ENCODE measurements at places on chromosomes 13 and 19. TPM values are rescaled to one million over a fixed set of nuclear protein-coding genes. Genes with fewer than 3 reads are reported as not detected.

STAP2 gene
- total RNA-seq, result 119 TPM

LILRB1 gene
- total RNA-seq, result 1.3 TPM

P2RY11 gene
- total RNA-seq, result 9.9 TPM

PLPP2 gene
- total RNA-seq, result 42.1 TPM

RPS16 gene
- total RNA-seq, result 1,406 TPM

FGF9 gene
- total RNA-seq, result 2.3 TPM

ACTMAP gene
- 22.5 TPM for total RNA-seq

SPPL2B gene
- 448 TPM for total RNA-seq

LGALS7B gene
- not detected for total RNA-seq

C1QTNF9 gene
- not detected for total RNA-seq

QPCTL gene
- 6.5 TPM for total RNA-seq

ADM5 gene
- not detected for total RNA-seq

TBXA2R gene
- 0.80 TPM for total RNA-seq

KLF1 gene
- total RNA-seq, result not detected

KIR2DL3 gene
- not detected for total RNA-seq

C19orf38 gene
- not detected for total RNA-seq

ZNF724 gene
- total RNA-seq, result 2.3 TPM

NR2F6 gene
- 217 TPM for total RNA-seq

LCP1 gene
- total RNA-seq, result 16.8 TPM

FUT2 gene
- 60.0 TPM for total RNA-seq

MTMR6 gene
- 14.9 TPM for total RNA-seq

MBD3L5 gene
- not detected for total RNA-seq

CBARP gene
- 1.9 TPM for total RNA-seq

DPF1 gene
- not detected for total RNA-seq

KCNK6 gene
- 8.6 TPM for total RNA-seq

CATSPERD gene
- not detected for total RNA-seq

DHDH gene
- 55.5 TPM for total RNA-seq

TDRD3 gene
- total RNA-seq, result 19.4 TPM

U2AF1L4 gene
- 14.5 TPM for total RNA-seq

FGF21 gene
- not detected for total RNA-seq

ZNF17 gene
- 18.0 TPM for total RNA-seq

ZSCAN22 gene
- 4.6 TPM for total RNA-seq

KLK11 gene
- total RNA-seq, result 1.9 TPM

ZNF28 gene
- total RNA-seq, result 16.9 TPM

GMIP gene
- 66.8 TPM for total RNA-seq

LRRC63 gene
- not detected for total RNA-seq

STOML3 gene
- not detected for total RNA-seq

CEACAM21 gene
- 1.7 TPM for total RNA-seq

PAK4 gene
- 50.5 TPM for total RNA-seq

RTBDN gene
- not detected for total RNA-seq

KIR3DL2 gene
- not detected for total RNA-seq

SYCN gene
- not detected for total RNA-seq

RAB3D gene
- total RNA-seq, result 16.4 TPM

GIPC3 gene
- total RNA-seq, result 1.0 TPM

TMIGD2 gene
- total RNA-seq, result 2.5 TPM

CDX2 gene
- 151 TPM for total RNA-seq

ZNF8 gene
- total RNA-seq, result 8.3 TPM

FPR3 gene
- total RNA-seq, result 3.3 TPM

PCDH8 gene
- total RNA-seq, result not detected

PCCA gene
- total RNA-seq, result 50.0 TPM

SERP2 gene
- 3.3 TPM for total RNA-seq
